ENCODE measurements at places on chromosomes 1 and 21.

DNA sequence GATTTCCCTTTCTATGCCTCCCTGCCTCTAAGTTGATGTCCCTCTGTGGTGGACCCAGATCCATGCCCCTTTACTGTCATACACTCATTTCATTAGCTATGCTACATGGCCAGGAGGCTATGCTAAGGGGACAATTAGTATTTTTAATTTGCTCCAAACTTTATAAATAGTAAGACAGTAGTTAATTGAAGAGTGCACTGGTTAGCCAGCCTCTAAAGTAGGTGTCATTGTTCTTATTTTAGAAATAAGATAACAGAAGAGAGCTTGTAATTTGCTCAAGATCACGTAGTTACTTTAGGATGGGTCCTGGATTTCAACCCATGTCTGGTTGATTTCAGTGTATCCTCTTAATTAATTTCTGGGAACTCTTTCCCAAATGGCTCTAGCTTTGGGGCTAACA lies 29.4 kb upstream of the GNG12 start:
- no peak for DNase-seq

DNA sequence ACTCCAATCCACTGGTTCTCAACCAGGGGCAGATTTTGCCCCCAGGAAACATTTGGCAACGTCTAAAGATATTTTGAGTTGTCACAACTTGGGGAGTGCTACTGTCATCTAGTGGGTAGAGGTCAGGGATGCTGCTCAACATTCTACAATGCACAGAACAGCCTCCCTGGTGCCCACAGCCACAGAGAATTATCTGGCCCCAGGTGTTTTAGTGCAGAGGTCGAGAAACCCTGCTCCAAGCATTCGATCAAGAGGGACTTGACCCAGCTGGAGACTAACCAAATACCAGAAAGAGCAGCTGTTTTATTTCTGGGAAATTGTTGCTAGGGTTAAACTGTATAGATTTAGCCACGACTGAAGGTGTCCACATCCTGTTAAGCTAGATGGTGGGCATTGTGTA lies 19.2 kb downstream of the CD247 start:
- no peak for DNase-seq

DNA sequence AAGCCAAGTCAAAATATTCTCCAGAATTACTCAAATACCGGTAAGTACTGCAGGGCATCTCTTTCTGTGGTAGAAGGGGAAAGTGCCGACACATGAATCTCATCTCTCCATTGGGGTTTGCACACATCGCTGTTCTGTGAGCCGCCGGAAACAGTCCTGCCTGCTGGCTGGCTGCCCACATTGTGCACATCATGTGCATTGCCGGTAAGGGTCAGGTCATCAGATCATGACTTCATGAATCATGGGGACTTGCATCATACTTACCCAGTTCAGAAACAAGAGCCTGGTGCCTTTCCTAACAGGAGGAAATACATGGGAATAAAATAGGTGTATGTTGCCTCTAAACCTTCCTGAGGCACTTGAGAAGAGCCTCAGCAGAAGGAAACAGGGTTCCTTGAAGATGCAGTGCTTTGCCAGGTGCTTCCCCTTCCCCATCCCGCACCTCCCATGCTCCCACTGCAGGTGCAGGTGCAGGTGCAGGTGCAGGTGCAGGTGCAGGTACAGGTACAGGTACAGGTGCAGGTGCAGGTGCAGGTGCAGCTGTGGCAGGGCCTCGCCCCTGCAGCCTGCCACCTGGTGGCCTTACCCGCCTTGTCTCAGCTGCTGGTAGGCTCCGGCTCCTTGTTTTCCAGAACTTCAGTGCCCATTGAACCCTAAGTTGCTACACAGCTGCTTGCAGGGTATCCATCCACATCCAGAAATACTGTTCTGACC lies 26.5 kb downstream of the GPR137B start:
- DNase-seq = no peak

DNA sequence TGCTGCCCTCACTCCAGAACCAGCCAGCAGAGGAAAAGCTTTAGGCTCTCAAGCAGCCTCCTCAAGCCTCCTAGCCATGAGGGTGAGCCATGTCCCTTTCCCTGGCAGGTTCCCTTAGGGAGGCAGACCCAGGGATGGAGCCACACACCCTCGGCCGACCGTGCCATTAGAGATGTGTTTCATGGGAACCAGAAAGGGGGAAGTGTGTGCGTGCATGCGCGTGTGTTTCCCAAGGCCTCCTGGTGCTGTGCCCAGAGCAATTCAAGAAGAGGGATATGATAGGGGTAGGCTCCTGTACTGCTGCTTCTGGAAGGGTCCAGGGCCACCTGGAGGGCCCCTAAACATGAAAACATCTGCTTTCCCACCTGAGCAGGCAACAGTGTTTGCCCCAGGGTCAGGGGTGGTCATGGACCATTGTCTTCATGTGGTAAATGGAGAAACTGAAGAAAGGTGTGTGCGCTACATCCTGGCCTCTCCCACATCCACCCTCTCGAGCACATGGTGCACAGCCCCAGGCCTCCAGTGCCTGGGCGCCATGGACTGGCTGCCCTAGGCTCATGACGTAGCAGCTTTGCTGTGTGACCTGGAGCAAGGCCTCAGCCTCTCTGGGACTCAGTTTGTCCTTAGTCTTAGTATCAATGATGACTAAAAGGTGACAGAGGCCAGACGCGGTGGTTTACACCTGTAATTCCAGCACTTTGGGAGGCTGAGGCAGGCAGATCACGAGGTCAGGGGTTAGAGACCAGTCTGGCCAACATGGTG lies 48.1 kb downstream of the SYF2 start:
- DNase-seq = peak; percentile 26

- DNase-seq = no peak
Observed at GRCh38 chr1:20474333-20474975, 11.6 kb downstream of the CAMK2N1 start.

DNA sequence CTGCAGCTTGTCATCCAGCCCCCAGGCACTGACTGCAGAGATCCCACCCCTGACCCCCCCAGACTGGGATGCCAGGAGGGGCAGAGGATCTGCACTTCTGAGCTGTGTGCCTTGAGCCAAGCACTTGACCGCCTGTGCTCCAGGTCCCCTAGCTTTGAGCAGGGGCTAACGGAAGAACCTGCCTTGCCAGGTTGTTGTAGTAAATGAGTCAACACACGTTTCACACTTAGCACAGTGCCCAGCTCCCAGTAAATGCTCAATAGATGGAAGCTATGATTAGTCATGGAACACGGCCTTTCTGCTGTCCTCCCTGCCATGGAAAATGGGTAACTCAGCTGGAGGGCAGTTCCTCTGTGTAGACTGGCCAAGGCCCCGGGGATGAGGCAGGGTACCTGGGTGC lies 24.1 kb downstream of the IFFO2 start:
- no peak for DNase-seq

- DNase-seq = no peak
Observed at GRCh38 chr21:27511233-27511632, 544.3 kb upstream of the ADAMTS5 start.

DNA sequence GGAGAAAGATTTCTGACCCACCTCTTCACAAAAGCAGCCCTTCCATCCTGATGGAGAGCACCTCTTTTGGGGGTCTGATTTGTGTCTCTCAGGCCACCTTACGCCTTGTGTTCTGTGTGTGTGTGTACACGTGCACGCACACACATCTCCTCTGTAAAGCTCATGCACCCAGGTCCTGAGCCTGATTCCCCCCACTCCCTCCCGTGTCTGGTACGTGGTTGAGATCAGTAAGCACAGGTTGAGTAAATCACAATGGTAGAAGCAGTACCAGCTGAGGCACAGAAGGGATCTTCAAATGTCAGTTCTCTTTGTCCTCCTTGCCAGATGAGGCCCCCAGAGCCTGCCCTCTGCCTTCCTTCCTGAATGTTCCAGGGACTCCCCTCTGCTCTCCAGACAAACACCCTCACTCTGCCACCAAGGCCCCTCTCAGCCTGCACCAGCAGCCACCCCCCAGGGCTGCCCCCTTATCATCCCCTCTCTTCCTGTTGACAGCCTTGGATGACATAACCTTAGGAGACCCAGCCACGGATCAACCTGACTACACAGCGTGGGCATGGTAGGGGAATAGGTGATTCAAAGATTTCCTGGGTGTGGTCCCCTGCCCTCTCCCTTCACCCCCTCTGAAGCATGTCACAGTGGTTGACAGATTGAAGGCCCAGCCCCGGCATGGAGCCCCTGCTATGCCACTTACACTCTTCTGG lies 112.8 kb downstream of the HIVEP3 start:
- DNase-seq = no peak

DNA sequence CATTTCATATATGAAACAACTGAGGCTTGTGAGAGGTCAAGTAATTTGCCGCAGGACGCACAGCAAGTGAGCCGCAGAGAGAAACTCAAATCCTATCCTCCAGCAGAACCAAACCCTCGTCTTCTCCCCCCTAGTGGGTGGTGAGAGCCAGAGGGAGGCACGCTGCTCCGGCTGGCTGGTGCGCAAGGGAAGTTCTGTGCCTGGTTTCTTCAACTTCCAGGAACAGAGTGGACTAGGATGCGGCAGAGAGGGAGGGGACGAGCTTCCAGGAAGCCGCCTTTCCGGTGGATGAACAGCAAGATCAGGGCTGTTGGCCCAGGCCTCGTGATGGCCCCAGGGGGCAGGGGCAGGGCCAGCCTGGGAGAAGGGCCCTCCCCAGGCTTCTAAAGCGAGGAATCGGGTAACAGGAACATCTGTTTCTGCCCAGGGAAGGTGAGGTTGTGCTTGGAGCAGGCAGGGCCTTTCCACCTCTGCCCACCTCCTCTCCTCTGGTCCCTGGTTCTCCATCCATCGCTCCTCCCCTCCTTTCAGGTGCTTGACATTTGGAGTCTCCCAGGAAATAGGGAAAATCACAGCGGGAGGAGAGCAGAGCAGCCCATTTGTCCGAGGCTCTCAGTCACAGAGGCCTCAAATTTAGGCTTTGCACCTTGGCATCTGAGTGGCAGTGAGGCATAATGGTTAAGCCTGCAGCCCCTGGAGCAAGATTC lies 16.8 kb upstream of the PDIK1L start:
- DNase-seq = no peak

DNA sequence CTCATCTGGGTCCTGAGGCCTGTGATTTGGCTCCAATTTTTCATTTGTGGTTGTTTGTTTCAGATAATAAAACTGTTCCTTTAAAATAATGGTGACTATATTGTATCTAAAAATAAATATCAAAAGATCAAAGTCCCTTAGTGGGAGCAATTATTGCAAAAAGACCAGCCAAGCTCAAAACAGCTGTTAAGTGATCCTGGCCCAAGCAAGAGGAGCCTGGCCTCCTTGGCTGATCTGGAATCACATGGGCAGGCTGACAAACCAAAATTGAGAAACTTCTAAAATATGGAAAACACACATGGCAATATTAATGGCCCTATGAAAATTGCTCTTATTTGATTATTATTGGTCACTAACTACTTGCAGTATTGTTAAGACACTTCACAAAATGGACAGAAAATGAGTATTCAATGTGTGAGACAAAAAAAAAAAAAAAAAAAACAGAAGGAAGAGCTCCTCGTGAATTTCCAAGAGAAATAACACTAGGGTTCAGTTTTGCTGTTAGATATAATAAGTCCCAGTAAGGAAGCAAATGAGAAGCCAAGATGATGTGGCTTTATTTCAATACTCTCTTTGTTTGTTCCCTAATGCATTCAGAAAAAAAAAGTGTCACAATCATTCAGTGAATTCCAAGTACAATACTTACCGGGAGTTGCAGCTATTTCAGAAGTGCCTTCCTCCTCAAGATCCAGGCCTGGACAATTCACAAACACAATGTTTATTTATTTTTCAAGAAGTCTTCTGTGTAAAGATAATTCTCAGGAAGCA lies 105.1 kb downstream of the SEC16B start:
- no peak for DNase-seq

DNA sequence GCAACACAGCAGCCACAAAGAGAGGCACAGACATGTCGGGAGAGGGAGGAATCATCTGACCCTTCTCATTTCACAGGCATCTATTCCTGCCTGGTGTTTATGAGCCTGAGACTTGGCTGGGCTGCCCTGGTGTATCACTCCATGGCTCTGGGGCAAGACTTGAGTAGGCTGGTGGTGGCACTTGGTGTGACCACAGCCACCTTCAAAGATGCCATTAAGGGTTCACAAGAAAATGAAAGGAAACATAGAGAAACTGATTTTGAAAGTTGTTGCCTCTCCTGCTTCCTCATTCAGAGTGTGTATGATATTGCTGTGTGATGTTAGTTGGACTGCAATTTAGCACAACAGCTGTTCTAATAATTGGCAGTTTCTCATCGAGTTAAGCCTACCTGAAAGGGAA lies 298.8 kb downstream of the FAM72C start:
- DNase-seq = no peak

- no peak for DNase-seq
Observed at GRCh38 chr1:33162141-33162540, 19.7 kb downstream of the TRIM62 start.

- no peak for DNase-seq
Observed at GRCh38 chr1:171296897-171297296, 17.1 kb upstream of the FMO4 start.

GRCh38 chr1:9861360-9861759 lies 37.6 kb upstream of the CLSTN1 start:
- DNase-seq = no peak

GRCh38 chr1:244085891-244086290 lies 34.8 kb downstream of the ZBTB18 start:
- no peak for DNase-seq

GRCh38 chr1:241465673-241466072 lies 53.9 kb downstream of the FH start:
- DNase-seq = no peak

DNA sequence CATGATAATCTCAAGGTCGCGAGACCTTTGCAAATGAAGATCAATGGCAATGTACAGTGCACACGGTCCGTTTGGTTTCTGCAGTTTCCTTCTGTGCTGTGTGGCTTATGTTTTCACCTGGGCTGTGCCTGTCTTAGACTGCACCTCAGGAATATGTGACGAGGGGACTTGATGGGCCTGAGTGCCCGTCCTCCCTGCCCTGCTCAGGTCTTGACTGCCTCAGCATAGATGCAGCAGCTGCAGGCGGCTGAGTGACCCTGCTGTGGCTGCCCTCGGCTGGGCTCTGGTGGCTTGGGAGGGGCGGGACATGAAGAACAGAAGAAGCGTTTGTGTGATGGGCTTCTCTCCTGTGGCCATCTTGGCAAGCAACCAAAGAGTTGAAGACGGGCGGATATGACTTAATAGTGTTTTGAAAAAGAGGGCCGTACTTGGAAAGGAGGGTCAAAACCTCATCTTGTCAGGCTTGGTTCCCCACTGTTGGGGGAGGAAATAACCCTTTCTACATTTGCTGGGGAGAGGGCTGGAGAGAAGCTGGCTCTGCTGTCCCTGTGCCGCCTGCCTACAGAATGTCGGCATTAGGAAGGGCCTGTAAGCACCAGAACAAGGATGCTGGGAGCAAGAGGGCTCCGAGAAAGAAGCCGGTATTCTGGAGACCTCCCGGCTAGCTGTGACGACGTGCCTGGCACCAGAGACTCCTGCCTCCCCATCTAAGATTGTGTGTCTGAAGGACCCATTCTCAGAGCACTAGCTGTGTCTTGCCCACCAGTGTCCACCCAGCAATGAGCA lies 7.1 kb downstream of the MYBPHL start:
- no peak for DNase-seq
